ENCODE measurements at places on chromosomes 11 and 22. TPM values are rescaled to one million over a fixed set of nuclear protein-coding genes. Genes with fewer than 3 reads are reported as not detected.

Gene IL18BP
- 3.6 TPM for total RNA-seq

Gene MS4A7
- total RNA-seq = not detected

Gene RASD2
- not detected for total RNA-seq

Gene TNNT3
- 2.3 TPM for total RNA-seq

Gene OR52E6
- not detected for total RNA-seq

Gene MUS81
- total RNA-seq = 35.1 TPM

Gene CHKB
- 27.7 TPM for total RNA-seq

- DNase-seq = no peak
- H3K4me1 ChIP-seq = no peaks in the 10 kb centered on the region
- H3K36me3 ChIP-seq = no peaks in the 10 kb centered on the region
- H3K27me3 ChIP-seq = no peaks in the 10 kb centered on the region
- H3K27ac ChIP-seq = no peak overlapping the region
Observed at GRCh38 chr11:115078461-115079438, 400.4 kb downstream of the NXPE2 start.

- H3K36me3 ChIP-seq = no peaks in the 10 kb centered on the region
- H3K4me1 ChIP-seq = 0 out of 2 replicates have a peak, but pooled peaks cover 1% of the 10 kb centered on the region
- H3K4me3 ChIP-seq = no peak overlapping the region
- H3K27ac ChIP-seq = no peak overlapping the region
- no peak for DNase-seq
Observed at GRCh38 chr11:31802990-31803812, 7.9 kb downstream of the PAX6 start.

DNA sequence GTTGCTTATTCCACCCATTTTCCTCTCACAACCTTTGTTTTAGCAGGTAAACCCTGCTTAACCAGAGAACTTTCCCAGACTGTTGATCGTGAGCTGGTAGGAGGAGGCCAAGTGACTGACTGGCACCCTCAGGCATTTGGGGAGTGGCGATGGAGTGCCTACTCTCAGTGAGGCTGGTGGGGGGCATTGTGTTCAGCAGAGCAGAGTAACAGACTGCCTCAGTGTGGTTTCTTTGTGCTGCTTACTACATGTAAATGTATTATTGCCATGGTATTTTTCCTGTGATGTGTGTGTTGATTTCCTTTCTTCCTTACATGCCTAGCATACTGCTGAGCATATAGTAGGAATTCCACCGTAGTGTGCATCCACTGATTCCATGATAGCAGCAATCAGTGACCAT lies 2.6 kb downstream of the MARK2 start:
- H3K27ac ChIP-seq = no peak overlapping the region
- 0 out of 2 replicates have a peak, but pooled peaks cover 3% of the 10 kb centered on the region for H3K36me3 ChIP-seq
- H3K4me1 ChIP-seq = peaks cover 10% of the 10 kb centered on the region
- H3K27me3 ChIP-seq = no peaks in the 10 kb centered on the region
- H3K4me3 ChIP-seq = no peak overlapping the region

- H3K4me1 ChIP-seq = no peaks in the 10 kb centered on the region
- no peaks in the 10 kb centered on the region for H3K36me3 ChIP-seq
- no peak for DNase-seq
- no peak overlapping the region for H3K4me3 ChIP-seq
Observed at GRCh38 chr22:27232077-27232476, 569.5 kb downstream of the MN1 start.

DNA sequence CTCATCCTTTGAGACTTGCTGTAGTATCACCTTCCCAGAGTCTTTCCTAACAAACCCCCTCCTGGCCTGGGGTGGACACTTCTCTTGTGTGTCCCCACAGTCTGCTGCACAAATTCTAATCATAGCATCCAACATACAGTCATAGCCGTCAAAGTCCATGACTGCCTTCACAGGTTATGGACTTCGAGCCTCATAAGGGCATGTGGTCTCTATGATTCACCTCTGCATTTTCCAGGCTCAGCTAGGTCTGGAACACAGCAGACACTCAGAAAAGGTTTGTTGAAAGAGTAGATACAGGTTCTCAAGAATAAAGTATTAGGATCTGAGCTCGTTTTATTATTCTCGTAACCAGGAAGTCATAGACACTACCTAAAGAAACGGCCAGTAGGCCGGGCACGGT lies 13.2 kb upstream of the SCUBE2 start:
- DNase-seq = no peak
- H3K4me1 ChIP-seq = no peaks in the 10 kb centered on the region
- H3K27ac ChIP-seq = no peak overlapping the region
- no peaks in the 10 kb centered on the region for H3K36me3 ChIP-seq

DNA sequence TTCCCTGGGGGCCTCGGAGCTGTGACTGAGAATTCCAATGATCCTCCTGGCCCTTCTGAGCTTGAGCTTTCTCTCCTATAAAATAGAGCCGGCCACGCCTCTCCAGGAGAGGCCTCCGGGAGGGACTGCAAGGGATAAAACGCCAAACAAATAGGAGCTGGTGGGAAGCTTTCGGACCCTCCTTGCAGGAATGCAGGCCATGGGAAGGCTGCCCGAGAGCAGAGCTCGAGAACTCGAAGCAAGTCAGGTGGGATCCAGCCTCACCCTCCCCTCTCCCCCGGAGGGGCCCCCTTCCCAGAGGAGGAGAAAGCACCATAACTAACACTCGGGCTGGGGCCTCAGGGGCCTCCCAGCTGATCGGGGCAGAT lies 34.6 kb downstream of the FLRT1 start:
- H3K4me3 ChIP-seq = no peak overlapping the region
- peak overlapping the region; percentile 73 for H3K27ac ChIP-seq
- H3K4me1 ChIP-seq = peaks cover 31% of the 10 kb centered on the region
- no peaks in the 10 kb centered on the region for H3K27me3 ChIP-seq

GRCh38 chr11:65051398-65051858 lies 6.9 kb downstream of the NAALADL1 start:
- no peaks in the 10 kb centered on the region for H3K27me3 ChIP-seq
- H3K36me3 ChIP-seq = no peaks in the 10 kb centered on the region
- no peak overlapping the region for H3K27ac ChIP-seq
- H3K4me1 ChIP-seq = no peaks in the 10 kb centered on the region
- H3K4me3 ChIP-seq = no peak overlapping the region
- DNase-seq = no peak

DNA sequence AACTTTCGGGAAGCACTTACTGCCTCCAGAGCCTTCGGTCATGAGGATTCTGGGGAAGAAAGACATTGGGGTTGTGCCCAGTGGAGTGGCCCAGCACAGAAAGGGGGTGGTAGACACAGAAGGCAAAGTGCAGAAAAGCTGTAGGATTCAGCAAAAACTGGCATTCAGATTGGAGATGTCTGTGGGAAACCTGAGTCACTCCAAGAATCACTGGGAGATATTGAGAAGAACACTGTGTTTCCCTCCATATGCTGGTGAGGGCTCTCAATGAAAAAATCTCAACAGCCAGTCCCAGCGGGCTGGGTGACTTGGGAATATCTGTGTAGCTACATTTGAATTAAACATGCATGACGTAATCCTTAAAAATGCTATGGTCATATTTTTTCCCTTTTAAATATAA lies 61.2 kb upstream of the RCN1 start:
- H3K4me3 ChIP-seq = no peak overlapping the region
- DNase-seq = no peak
- H3K27ac ChIP-seq = no peak overlapping the region
- H3K4me1 ChIP-seq = no peaks in the 10 kb centered on the region
- no peaks in the 10 kb centered on the region for H3K27me3 ChIP-seq

DNA sequence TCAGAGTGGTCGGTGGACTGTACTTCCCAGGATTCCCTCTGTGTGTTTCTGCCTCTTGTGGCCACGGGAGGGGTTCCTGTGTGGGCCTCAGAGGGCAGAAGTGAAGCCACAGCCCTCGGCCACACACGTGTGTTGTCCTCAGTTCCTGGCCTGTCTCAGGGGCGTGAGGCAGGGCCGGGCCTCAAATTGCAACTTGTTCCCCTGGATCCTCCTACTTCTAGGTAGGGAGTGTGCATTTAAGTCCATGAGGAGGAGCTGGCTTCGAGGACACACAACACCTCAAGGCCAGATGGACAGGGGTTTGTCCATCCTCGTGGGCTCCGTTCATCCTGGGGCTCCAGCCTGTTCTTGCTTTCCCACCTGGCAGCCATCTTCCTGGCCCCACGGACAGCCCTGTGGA lies 573.0 kb downstream of the TBC1D22A start:
- H3K36me3 ChIP-seq = no peaks in the 10 kb centered on the region
- H3K4me3 ChIP-seq = no peak overlapping the region
- H3K4me1 ChIP-seq = no peaks in the 10 kb centered on the region
- H3K27me3 ChIP-seq = no peaks in the 10 kb centered on the region
- no peak for DNase-seq
- H3K27ac ChIP-seq = no peak overlapping the region

DNA sequence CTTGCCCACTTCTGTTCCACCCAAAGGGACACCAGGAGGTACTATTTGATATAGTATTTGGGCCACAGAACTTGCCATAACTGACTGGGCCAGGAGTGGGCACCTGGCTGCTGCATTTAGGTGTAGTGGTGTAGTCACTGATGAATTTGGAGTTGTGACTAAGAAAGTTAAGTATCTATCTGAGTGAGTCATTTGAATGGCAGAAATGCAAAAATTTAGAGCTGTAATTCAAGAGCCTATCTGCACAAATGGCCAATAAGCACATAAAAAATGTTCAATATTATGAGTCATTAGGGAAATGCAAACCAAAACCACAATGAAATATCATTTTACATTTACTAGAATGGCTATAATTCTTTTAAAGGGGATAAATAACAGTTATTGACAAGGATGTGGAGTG lies 14.7 kb downstream of the GLYATL2 start:
- no peaks in the 10 kb centered on the region for H3K27me3 ChIP-seq
- H3K4me1 ChIP-seq = no peaks in the 10 kb centered on the region
- no peak for DNase-seq
- H3K4me3 ChIP-seq = no peak overlapping the region

- H3K27me3 ChIP-seq = no peaks in the 10 kb centered on the region
- no peak for DNase-seq
- H3K36me3 ChIP-seq = no peaks in the 10 kb centered on the region
- H3K4me3 ChIP-seq = no peak overlapping the region
- H3K27ac ChIP-seq = no peak overlapping the region
Observed at GRCh38 chr11:27456140-27456794, 16.3 kb downstream of the LGR4 start.

All from SJCRH30 (cell line).